ENCODE measurements at places on chromosomes 12 and 14.

- DNase-seq, result no peak
These were observed 55.7 kb downstream of the ITPK1 start for GRCh38 chr14:93059917-93060545.

DNA sequence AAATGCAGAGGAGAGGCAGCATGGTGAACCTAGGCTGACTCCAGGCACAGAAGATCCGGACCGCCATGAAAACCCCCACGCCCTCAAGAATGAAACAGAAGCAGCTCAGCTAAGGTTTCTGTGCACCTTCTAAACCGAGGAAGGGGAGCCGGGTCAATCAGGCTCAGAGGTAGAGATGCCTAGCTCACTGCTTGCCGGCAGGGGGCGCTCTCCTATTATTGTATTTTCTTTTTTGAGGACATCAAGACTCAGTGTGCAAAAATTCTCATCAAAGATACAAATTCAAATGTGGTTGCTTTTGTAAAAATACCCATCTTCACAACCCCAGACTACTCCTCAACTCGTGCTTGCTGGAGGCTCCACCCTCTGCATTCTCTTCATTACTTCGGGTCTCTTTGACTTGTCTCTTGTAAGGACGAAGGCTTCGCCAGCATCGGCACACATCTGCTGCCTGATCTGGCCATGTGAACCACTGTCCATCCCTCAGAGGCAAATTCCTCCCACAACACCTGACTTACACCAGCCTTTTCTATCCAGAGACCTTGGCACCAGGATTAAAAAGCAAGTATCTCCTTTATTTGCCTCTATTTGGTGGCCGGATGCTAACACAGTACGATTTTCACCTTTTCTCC is 33.4 kb upstream of the RNASE3 start:
- no peak for DNase-seq

DNA sequence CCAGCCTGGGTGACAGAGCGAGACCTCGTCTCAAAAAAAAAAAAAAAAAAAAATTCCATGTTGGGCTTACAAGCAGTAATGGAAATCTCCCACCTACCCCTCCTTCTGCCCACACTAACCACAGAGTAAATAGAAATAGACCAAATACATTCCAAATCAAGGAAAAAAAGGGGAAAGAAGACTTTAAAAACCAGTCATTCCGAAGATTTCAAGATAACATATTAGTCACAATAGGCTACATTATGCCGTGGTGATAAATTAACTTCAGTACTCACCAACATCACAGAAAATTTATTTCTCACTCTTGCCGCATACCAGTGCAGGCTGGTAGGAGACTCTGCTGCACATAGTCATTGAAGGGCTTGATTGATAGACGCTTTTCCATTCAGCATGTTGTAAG is 15.5 kb upstream of the ETV6 start:
- no peak for DNase-seq

DNA sequence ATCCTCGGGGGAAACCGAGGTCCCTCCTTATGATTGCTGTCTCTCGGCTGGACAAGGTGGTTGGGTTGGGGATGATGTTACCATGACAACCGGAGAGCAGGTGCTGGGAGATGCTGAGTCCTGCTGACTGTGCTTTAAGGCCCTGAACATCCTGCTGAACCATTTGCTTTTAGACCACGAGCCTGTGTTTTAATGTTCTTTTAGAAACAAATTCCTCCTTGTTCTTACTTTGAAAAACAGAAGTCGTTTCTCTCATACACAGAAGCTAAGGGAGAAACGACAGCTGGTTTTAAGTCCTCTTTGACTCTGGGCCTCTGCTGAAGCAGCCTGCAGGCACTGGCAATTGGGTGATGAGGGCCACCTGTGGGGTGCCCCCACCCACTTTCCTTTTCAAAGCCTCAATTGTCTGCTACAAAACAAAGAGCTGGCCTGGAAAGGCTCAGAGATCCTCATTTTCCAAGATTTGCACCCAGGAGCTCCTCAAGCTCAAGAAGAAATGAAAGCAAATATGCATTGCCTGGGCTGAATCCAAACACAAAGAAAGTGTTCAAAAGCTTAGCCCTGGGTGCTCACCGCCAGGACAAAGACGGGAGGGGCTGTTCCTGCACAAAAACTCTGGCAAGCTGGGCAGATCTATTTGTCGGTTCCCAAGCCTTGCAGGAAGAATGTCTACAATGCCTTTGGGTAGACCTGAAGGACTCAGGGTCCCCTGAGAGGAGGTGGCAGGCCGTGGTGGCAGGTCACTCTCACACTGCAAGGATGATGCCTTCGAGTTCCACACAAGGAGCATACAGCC is 90.0 kb upstream of the CLMN start:
- no peak for DNase-seq

DNA sequence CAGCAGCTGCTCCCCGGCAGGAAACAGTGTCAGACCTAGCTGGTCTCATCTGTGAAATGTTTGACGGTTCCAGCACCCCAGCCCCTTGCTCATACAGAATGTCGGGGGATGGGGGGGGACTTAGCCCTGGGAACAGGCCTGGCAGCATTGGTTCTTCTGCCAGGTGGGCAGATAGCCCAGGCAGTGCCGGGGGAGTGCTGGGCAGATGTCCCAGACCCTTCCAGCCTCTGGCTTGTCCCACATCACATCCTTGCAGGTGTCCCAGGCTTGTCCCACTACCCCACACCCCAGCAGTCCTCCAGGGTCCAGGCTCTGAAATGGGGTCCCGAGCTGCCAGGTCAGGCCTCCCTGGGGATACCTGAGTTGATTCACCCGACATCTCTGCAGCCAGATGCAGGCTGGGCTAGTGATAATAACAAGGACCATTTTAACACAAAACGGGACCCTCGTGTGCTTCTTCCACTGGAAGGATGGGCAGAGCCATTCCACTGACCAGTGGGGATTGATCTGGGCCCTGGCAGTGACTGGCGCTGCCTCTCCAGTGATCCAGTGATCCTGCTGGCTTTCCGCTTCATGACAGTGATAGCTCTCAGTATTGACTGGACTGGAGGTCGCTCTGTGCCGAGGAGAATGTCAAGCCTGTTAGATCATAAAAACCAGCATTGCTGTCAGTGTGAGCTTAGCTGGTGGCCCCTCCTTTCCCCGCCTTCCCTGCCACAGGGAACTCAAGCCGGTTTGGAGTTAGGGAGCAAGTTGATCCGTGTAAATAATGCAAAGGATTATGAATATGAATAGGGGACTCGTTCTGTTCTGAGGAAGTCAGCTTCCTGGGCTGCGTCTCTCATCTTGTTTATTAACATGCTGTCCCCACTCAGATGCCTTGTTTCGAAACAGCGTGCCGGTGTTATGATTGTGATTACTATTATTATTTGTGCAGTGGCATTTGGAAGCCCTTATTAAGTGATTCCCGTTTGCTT is 180.6 kb downstream of the AACS start:
- no peak for DNase-seq

DNA sequence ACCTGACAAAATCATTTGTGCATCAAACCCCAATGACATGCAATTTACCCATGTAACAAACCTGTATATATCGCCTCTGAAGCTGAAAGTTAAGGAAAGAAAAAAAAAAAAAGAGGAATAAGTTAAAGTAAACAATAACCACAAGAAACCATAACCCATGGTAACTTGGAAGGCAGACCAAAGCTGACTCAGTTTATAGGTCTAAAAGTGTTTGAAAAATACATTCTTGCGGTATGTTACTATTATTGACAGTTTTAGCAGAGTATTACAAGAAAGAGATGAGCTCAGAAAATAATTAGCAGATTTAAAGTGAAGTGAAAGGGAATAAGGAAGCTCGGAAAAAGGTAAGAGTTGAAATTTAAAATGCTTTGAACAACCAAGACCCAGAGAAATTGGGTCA is 34.4 kb upstream of the MGAT4C start:
- DNase-seq, result no peak

- no peak for DNase-seq
These were observed 4.4 kb downstream of the CD9 start for GRCh38 chr12:6204533-6205143.

All from anterior cingulate cortex (tissue), 58 donors.